Activated CD4-positive, CD25-positive, alpha-beta regulatory T cell treated with anti-CD3 and anti-CD28 coated beads, Interleukin-2, amount 50 U/mL, for 16 hours (primary cell): ENCODE measurements at places on chromosomes 6 and 20.

DNA sequence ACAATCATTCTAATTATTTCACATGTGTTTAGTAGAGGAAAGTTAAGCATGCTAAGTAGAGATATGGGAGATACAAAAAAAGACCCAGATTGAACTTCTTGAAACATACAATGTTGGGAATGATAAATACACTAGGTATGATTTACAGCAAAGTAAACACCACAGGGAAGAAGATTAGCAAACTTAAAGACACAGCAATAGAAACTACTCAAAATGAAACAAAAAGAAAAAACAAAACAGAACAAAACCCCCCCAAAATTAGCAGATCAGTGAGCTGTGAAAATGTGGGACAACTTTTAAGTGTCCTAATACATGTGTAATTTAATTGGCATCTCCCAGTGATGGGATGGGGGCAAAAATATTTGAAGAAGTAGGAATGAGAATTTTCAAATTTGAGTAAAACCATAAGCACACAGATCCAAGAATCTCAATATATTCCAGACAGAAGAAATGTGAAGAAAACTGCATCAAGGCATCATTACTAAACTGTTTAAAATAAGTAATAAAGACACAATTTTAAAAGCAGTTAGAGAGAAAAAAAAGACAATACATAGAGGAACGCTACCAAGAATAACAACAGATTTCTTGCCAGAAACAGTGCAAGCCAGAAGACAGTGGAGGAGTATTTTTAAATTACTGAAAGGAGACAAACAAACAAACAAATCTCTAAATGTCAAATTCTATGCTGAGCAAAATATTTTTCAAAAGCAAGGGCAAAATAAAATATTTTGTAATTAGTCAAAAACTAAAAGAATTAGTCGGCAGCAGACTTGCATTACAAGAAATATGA lies 473.7 kb downstream of the QKI start:
- no peak for DNase-seq

- no peak for DNase-seq
Observed at GRCh38 chr6:38646166-38646878, 6.6 kb upstream of the BTBD9 start.

GRCh38 chr20:59788811-59789397 lies 144.5 kb downstream of the SYCP2 start:
- DNase-seq, result no peak

DNA sequence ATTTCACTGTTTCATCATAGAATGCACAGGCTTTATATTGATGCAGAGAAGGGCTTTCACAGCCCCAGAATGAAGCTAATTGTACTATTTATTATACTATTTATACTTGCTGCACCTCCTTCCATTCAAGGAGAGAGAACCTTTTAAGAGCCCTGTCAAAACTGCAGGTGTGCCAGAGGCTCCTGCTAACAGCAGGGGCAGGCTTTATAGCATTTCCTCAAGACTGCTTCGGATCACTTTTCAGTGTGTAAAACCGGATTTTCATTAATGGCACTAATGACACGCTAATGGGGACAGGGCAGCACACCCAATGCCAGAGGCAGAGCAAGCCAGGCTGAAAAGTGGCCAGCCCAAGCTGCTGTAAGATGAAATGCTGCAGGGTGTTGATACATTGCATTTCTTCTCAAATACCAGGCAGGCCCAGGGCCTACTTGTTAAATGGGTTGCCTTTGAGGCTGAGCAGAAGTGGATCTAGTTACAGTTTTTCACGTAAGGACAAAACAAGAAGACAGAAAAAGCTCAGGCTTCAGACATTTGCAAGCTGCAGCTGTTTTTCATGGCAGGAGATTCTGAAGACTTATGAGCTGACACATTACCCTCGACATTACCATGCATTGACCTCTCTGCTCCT lies 487.7 kb upstream of the BTBD3 start:
- DNase-seq, result no peak
